Cerebellum (tissue), 4 donors: ENCODE measurements at places on chromosomes 5 and 9. TPM values are rescaled to one million over a fixed set of nuclear protein-coding genes. Genes with fewer than 3 reads are reported as not detected.

- no peak for DNase-seq
Observed at GRCh38 chr9:91500509-91501014, 76.9 kb upstream of the NFIL3 start.

DNA sequence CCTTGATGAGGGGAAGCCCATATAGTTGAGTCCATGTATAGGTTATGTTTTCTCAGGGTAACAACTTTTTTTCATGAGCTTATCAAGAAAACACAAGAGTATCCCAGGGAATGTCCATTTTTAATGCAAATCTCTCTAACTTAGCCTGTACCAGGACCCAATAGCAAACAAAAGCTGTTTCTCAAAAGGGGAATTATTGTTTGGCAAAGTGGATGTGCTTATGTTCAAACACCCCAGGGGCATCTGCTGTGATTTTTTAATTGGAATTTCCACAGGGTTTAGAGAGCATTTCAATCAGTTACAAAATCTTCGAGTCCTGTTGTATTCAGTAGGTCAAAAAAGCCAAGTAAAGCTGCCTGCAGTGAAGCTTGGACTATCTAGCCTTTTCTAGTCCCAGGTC, 33.4 kb upstream of the CSNK1G3 start:
- no peak for DNase-seq

DNA sequence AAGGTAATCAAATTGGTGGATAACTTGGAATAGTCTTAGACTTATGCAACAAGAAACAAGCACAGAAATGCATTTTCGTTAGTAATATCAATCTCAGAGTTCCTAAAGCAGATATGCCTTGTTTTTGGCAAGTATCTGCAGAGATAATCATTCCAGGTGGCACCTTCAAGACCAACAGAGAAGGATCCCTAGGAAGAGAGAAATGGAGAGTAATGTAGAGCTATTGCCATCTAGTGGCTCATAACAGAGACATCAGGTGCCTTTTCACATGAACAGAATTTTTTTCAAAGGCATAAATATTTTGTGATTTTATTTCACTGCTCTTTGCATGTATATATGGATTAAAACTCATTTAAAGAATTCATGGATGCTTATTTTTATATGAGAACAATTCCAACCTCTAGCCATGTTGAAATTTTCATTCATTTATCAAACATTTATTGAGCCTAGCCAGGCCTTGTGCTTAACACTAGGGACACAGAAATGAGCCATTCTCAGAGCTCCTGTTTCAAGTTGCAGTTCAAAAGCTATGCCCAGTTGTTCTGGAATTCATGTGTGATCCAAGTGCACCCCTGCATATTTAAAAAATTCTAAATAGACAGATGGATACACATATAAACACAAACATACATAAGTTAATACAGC, 117.5 kb upstream of the OR13F1 start:
- DNase-seq, result peak; percentile 23

DNA sequence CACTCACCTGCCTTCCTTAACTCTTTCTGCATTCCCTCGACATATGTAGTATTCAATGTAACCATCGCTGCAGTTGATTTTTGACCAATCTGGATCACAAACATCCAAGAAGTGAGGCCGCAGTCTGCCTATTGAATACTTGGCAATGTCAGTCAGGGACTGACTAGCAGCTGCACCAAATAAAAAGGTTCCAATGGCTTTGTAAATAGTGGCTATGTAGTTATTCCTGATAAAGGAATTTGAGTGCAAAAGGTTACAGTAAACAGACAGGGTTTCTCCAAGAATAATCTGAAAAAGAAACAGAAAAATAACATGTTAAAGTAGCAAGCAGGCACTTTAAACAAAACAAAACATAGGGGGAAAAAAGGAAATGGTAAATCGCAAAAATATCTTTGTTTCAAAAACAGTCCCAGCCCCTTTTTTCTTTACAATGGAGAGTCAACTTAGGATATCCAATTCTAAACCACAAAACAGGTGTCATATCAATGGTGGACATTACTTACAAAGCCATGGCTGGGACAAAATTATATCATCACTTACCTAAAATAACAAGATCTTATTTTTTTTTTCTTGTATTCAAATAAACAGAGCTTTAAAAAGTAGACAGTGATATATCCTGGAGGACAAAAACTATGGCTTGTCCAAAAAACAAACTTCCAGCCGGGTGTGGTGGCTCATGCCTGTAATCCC, 66.8 kb downstream of the PLPP1 start:
- no peak for DNase-seq

DNA sequence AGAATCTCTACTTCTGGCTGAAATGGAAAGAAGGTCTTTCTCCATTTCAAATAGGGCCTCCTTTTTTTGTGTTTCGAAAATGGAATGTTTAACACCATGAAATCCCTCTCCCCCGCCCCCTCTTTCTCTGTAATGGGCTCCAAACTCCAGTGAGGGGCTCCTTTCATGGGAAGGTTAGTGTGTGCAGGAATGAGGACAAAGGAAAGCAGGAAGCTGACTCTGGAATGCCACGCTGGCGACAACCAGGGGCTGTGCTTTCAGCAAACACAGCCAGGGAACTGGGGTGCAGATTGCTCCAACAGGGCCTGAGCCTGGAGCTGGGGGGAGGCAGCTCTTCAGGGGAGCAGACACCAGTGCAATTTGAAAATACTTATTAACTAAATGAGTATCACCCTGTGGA, 82.8 kb downstream of the CRB2 start:
- no peak for DNase-seq

- no peak for DNase-seq
Observed at GRCh38 chr9:115115117-115115880, 2.7 kb downstream of the TNC start.

- no peak for DNase-seq
Observed at GRCh38 chr5:89444088-89444487, 561.1 kb upstream of the MEF2C start.

- DNase-seq, result no peak
Observed at GRCh38 chr5:60102961-60103693, 209.6 kb upstream of the PDE4D start.

GRCh38 chr5:175032741-175033151, 308.4 kb downstream of the MSX2 start:
- DNase-seq, result peak; percentile 13

- no peak for DNase-seq
Observed at GRCh38 chr5:93596310-93596675, 13.3 kb downstream of the NR2F1 start.

DNA sequence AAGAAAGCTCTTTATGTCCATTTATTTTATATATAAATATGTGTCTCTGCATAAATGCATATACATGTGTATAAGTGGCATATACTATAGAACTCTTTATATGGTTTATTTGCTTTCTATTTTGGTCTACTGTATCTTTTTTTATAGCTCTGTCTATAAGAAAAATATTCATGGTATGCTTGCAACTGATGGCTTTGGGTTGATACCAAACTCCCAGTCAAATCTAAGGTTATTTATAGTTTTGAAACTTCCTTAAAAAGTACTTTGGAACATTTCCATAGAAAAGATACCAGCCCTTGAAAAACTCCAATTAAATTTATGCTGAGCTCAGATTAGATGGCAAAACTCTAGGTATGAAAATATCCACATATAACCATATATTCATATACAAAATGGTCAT, 120.0 kb upstream of the KLF9 start:
- DNase-seq, result no peak

GRCh38 chr5:151123897-151124751, 33.5 kb downstream of the ANXA6 start:
- DNase-seq, result peak; percentile 55

DNA sequence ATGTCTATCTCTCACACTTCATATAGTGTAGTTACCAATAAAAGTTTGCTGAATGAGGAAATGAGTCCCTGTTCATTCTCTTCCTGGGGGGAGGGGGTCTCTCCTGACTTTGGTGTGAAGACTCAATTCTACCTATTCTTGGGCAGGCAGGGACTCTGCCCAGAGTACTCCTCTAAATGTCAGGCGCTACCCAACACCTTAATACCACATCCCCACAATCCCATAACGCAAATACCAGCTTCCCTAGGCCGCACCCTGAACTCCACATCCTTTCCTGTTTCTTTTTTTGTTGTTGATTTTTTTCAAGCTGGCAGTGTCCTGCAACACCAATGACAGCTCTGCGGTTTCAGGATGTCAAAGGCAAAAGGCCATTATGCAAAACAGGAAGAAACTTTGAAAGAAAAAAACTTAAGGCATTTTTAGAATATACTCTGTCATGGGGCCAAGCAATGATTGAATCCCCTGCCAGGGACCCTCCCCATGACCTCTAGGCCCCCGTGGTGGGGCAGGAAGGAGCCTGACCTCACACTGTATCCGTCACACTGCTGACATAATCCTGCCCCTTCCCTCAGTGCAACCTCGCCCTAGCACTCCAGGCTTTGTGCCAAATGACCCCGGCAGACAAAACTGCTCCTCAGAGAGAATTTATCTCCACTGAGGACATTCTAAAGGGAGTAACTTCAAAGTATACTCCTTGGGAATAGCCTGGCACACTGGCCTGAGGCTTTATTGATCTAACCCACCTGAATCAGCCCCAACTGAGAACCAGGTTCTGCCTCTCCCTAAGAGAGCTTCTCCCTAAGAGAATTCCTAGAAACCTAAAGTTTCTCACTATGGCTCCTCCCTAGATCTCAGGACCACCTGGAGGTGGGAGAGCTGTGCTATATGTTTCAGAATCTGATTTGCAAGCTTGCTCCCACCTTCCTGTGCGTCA, 8.0 kb downstream of the B4GALT1 start:
- DNase-seq, result no peak

DNA sequence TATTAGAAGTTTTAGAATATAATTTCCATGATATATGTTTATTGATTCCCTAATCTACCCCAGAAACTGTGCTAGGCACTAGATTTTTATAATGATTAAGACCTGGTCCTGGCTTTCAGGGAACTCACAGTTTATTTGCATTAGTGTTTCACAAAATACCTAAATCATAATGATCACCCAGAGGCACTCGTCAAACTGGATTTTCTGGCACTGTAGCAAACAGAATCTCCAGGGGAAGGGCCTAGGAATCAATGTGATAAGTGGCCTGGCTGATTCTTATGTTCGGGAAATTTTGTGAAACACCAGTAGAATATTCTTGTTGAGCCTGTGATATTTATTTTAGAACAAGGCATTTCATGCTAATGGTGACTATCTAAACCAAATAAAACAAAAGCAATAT, 37.4 kb upstream of the SRP19 start:
- DNase-seq, result no peak

GRCh38 chr9:14340219-14340873, 26.4 kb upstream of the NFIB start:
- no peak for DNase-seq

DNA sequence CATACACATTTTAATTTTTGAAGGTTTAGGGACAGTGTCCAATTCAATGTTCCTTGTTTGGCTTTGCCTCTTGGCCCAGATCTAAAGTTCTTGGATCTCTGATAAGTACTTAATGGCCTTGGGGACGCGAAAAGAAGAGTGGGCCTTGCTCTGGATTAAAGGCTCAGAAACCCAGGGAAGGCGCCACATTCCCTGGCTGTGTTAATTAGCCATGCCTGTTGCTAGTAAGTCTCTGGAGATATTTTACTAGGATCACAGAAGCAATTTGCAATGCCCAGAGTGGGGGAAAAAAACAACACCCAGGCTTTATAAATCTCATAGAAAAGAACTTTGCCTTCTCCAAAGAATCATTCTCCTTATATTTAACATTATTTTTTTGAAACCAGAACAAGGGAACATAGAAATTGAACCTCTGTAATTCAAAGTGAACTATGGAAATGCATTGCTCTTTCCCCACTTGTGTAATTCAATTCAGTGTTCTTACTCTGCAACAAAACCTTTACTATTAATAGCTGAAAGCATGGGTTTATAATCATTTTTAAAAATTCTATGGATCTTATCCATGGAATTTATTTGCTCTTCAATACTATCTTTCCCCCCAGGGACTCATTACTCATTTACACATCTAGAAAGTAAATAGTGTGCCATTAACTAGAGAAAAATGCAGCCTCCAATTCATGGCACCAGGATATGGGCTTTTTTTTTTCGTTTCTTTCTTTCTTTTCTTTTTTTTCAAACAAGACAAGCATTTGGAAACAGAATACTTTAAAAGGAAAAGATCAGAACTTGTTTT, 172.2 kb upstream of the ANKRD55 start:
- no peak for DNase-seq

- DNase-seq, result no peak
Observed at GRCh38 chr5:144369006-144369405, 198.3 kb downstream of the KCTD16 start.

- peak; percentile 9 for DNase-seq
Observed at GRCh38 chr5:127909066-127909465, 174.5 kb upstream of the SLC12A2 start.

DNA sequence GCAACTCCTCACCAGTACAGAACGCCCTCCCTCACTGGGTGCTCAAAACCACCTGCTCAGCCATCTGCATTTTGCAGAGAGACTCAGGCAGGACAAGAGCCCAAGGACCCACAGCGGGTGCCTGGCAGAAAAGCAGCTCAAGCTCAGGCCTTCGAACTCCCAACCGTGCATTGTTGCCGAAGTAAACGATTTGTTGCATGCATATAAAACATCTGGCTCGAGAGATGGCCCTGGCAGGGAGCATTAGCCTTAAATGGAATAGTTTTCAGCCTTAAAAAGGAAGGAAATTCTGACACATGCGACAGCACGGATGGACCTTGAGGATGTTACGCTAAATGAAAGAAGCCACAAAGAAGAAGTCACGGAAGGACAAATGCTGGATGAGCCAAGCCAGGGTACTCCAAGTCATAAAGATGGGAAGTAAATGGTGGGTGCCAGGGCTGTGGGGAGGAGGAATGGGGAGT, 160.4 kb upstream of the PHYKPL start:
- DNase-seq, result no peak

- DNase-seq, result no peak
Observed at GRCh38 chr5:172591636-172592035, 49.4 kb upstream of the NEURL1B start.

DNA sequence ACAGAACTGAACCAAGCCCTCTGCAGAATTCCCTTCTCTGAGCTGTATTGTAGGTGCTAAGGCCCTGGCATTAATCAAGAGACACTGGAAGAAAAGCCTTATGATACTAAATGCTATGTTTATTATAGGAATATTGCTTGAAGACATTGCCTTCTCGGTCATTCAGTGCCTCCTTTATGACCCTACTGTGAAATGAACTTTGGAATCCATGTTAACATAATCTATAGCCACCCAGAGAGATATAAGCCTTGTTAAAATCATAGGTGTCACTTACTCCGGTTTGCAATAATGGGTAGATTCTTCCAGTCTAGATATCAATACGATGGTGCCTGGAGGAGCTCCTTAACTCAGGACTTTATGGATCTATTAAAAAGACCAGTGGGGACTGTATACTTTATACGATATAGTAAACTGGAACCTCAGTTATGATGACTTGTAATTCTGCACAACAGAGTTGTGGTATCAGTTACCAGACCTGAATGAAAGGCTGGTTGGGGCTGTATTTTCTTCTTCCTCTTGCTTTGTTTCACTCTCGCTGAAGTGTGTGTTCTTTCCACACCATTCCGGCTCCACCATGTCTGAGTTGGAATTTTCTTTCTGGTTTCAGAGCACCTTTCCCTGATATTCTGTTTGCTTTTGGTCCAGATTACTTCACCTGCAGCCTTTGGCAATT, 154.5 kb downstream of the DROSHA start:
- no peak for DNase-seq

GRCh38 chr5:96978812-96979449, 43.1 kb downstream of the LNPEP start:
- DNase-seq, result no peak

Gene NMUR2
- not detected for total RNA-seq

Gene KIF24
- total RNA-seq, result 5.9 TPM

Gene KIF27
- 13.3 TPM for total RNA-seq

Gene LMX1B
- total RNA-seq, result 0.64 TPM

Gene SELENOP
- 82.0 TPM for total RNA-seq

Gene URM1
- total RNA-seq, result 13.3 TPM

Gene LTC4S
- 2.7 TPM for total RNA-seq

Gene GZMA
- not detected for total RNA-seq

Gene SHROOM1
- total RNA-seq, result 2.4 TPM

Gene SOWAHA
- total RNA-seq, result 4.9 TPM

Gene HACD4
- total RNA-seq, result 1.5 TPM
